Effector CD4-positive, alpha-beta T cell (primary cell): ENCODE measurements at places on chromosomes 12 and 14.

- no peak for DNase-seq
Measured at GRCh38 chr12:98244136-98244535, 271.3 kb upstream of the TMPO start.

- no peak for DNase-seq
Measured at GRCh38 chr14:65357689-65358088, 54.8 kb upstream of the FUT8 start.

DNA sequence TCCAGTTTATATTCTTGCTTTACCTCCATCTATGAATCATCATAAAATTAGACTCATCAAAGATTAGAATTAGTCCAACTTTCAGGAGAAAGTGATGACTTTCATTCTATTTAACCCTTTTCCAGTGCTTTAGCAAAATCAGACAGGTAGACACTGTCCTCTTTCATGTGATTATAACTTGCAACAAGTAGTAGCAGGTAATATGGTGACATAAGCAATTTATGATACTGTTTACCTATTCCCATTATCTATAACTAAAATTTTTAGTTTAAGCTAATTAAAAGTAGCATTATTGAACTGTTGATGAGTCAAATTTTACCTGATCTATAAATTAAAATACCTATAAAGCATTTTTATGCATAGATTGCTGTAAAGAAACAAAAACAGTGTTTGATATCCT lies 351.6 kb downstream of the SEC23A start:
- no peak for DNase-seq

- peak; percentile 25 for DNase-seq
Measured at GRCh38 chr12:7959701-7960121, 23.7 kb upstream of the SLC2A3 start.

GRCh38 chr12:92639017-92639416 lies 63.8 kb upstream of the PLEKHG7 start:
- DNase-seq = no peak

DNA sequence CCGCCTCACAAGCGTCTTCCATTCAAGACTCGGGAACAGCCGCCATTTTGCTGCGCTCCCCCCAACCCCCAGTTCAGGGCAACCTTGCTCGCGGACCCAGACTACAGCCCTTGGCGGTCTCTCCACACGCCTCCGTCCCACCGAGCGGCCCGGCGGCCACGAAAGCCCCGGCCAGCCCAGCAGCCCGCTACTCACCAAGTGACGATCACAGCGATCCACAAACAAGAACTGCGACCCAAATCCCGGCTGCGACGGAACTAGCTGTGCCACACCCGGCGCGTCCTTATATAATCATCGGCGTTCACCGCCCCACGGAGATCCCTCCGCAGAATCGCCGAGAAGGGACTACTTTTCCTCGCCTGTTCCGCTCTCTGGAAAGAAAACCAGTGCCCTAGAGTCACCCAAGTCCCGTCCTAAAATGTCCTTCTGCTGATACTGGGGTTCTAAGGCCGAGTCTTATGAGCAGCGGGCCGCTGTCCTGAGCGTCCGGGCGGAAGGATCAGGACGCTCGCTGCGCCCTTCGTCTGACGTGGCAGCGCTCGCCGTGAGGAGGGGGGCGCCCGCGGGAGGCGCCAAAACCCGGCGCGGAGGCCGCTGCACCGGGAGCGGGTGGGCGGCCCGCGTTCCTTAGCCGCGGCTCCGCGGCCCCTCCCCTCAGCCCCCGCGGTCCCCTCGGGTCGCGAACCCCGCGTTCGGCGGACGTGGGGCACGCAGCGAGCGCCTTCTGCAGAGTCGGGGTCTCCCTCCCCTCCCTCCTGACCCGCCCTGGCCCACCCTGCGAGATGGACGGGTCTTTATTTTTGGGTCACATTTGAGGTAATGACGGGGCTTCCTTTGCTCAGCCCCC lies at the start of gene UBC:
TSS of gene UBC (minus strand) at position 259 of the 847 bp plus-strand sequence. CDS start 879 bp downstream, outside the sequence.
- peak; percentile 90 for DNase-seq

DNA sequence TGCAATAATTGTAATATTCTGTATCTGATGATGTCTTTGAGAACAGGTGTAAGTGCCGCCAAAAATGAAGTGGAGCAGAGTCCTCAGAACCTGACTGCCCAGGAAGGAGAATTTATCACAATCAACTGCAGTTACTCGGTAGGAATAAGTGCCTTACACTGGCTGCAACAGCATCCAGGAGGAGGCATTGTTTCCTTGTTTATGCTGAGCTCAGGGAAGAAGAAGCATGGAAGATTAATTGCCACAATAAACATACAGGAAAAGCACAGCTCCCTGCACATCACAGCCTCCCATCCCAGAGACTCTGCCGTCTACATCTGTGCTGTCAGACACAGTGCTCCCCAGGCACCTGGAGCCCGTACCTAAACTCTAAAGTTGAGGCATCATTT lies 268.7 kb downstream of the DAD1 start:
- DNase-seq = no peak

- DNase-seq = no peak
Measured at GRCh38 chr12:94010307-94010706, 138.1 kb upstream of the PLXNC1 start.

- DNase-seq = no peak
Measured at GRCh38 chr14:61190341-61190740, 90.8 kb downstream of the TMEM30B start.

DNA sequence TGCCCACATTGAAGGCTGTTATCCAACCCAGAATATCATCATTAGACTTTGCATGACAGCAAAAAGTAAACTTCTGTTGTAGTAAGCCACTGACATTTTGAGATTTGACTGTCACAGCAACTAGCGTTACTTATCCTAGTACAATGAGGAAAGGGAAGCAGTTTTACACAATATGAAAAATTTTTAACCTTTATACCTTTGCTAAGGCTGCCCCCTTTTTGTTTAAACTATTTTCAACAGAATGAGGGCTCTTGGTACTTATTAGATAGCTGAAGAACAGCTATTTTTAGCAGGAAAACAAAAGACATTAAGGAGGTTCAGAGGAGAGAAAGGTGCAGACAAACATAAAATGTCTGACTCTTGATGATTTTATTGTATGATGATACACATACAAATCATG lies 23.4 kb upstream of the TMX1 start:
- no peak for DNase-seq

- DNase-seq = no peak
Measured at GRCh38 chr14:94691660-94692034, 78.3 kb downstream of the GSC start.

GRCh38 chr14:105485739-105486162 lies 935 bp upstream of the CRIP1 start:
- DNase-seq = no peak

- no peak for DNase-seq
Measured at GRCh38 chr12:112126911-112127310, 1.6 kb downstream of the TRAFD1 start.

GRCh38 chr14:61472011-61472672 lies 150.8 kb downstream of the PRKCH start:
- DNase-seq = peak; percentile 42

DNA sequence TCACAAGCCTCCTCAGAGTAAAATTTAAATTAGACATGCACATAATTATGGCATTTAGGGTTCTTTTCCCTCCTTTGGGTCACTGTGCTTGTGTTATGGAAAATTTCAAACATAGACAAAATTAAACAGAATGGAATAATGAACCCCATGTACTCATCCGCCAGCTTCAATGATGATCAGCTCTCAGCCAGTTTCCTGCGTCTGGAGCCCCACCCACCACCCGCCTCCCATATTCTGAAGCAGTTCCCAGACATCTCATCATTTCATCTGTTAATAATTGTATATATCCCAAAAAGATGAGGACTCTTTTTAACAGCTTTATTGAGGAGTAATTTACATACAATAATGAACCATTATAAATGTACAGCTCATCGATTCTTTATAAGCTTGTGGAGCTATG lies 128.2 kb downstream of the EML1 start:
- DNase-seq = no peak

GRCh38 chr12:120984351-120984898 lies 6.1 kb downstream of the HNF1A start:
- DNase-seq = no peak

DNA sequence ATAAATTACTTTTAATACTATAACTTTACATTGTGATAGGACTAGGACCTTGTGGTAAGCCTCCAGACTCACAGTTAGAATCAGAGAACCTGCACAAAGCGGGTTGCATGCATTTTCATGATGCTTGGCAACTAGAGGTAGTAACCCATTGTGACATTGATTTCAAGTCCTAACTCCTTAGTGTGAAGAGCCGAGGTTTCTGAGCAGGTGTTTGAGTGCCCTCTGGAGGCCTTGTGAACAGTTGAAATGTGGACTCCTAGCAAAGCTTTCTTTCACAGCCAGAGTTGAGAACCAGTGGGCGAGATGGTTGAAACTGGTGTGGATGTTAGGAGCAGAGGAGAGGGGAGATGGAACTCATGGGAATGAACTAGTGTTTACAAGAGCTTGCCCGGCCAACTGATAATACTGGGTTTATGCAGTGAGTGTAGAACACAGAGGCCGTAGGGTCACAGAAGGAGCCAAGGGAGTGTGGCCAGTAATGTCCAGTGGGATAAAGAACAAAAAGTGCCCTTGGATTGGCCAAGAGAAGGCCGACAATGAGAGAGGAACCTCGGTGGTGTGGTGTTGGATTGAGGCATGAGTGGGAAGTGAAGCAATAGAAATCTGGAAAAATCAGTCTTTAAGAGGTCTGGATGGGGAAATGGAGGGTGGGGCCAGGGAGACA lies 10.9 kb downstream of the ZNF664 start:
- peak; percentile 21 for DNase-seq

DNA sequence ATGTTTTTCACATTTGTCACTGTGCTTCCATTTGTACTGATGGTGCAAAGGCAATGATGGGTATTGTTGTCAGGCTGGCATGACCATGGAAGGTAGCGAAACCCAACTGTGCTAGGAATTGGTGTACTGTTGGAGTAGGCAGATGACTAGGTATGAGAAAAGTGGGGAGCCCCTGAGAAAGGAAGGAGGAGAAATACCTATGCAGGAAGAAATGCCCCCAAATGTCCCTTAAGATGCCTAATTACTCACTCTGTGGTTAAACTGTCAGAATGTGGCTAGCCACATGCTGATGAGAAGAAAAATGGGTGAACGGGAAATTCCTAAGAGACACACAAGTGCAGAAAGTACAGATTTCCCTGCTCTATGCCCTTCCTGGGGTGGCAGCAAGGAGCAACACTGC lies 339.1 kb downstream of the TMEM132D start:
- DNase-seq = no peak

DNA sequence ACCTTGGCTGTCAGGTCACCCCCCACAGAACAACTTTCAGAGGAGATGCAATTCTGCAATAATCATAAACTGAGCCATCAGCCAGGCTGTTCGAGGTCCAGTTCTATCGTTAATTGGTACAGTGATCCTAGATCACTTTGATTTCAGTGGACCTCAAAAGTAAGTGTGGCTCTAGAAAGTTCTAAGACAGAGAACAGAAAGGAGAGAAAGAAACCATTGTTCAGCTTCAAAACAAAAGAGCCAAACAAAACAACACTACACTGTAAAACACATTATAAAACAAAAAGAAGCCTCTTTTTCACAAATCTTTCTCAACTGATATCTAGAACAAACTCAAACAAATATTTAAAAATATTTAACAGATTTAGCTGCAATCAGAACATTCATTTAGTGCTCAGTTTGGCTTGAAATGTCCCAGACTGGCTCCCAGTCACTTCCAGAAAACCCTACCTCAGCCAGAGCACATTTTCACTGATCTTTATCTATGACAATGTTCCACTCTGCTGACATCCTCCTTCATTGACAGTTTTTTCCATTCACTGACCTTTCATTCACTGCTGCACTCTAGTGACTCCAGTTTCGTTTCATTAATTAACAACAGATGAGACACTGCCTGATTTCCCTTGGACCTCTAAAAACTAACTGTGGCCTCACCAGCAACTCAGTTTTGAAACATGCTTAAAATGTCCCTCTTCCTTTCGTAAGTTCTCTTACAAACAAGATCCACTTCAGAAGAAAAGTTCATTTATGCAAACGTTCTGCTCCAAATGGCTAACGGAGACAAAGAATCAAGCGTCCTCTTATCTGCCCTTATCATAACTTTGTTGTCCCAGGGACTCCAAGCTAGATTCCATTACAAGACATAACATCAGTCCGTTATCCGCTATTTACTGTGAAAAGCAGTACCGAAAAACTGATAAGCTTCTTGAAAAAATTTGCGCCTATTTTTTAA lies 56.8 kb downstream of the DUSP16 start:
- DNase-seq = no peak

DNA sequence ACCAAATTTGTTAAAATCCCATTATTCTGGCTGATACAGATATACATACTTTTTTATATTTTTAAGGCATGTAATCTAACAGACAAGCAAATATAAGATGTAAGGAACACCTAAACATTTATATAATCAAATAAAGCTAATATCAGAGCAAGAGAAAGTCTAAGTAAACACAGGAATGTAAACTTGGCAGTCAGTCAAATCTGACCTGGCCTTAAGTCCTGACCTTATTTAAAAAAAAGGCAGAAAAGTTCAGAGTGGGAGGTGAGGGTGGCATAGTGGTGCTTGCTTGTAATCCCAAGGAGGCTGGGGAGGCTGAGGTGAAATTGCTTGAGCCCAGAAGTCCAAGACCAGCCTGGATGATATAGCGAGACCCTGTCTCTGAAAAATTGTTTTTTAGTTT lies 152.6 kb downstream of the DERA start:
- no peak for DNase-seq

DNA sequence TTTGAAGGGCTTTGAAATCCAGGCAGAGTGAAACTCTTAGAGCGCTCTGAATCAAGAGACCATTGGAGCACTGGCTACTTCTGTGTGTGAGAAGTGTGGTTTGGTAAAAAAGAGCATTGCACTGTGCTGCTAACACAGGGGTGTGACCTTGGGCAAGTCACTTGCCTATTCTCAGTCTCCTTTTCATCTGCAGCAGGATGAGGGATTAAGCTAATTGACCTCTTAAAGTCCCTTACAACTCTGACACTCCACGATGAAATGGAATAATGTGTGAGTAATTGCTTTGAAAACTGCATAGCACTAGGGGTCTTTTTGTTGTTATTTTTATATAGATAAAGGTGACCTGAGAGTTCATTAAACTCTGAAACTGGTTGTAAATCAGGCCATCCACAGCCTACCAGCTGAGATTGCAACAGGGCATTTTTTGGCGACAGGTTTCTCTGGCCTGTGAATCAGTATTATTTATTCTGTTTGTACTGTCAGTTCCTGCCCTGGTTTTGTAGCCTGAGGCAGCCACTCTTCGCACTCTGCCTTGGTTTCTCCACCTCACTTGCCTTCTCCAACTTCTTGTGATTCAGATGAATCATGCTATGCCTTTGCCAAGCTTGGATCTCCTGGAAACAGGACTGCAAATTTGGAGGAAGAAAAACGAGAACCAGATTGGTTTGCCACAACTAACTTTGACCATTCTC lies 159.9 kb upstream of the PARP11 start:
- no peak for DNase-seq
